ENCODE measurements at places on chromosomes 4 and X.

GRCh38 chr4:74624351-74625151 lies 169.8 kb downstream of the BTC start:
- peak; percentile 96 for DNase-seq

- DNase-seq = no peak
Measured at GRCh38 chrX:15721911-15722310, 16.2 kb upstream of the CA5B start.

- no peak for DNase-seq
Measured at GRCh38 chr4:40769266-40769665, 19.5 kb downstream of the NSUN7 start.

- no peak for DNase-seq
Measured at GRCh38 chr4:150131581-150132228, 53.5 kb downstream of the DCLK2 start.

DNA sequence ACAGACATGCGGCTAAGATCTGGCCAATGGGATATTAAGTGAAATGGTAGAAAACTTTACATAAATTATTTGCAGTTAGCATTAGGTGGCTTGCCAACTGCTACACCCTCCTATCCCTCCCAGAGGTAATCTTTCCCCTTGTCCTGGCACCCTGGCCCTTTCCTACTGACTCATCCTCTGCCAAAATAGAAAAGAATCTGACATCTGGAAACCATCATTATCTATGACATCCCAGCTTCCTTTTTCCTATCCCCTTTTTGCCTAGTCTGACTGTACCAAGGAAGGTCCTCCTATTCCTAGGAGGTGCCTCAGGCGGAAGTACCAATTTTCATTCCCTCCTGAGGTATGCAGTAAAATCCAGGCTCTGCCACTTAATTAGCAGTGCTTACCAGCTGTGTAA lies 163.6 kb upstream of the KLF3 start:
- no peak for DNase-seq

GRCh38 chrX:18941896-18942295 lies 42.0 kb downstream of the PHKA2 start:
- no peak for DNase-seq

GRCh38 chr4:185735866-185736400 lies 76.1 kb downstream of the SORBS2 start:
- DNase-seq = no peak

GRCh38 chr4:8350352-8350751 lies 80.8 kb downstream of the HTRA3 start:
- no peak for DNase-seq

GRCh38 chr4:118762730-118763477 lies 73.0 kb downstream of the SEC24D start:
- DNase-seq = no peak

DNA sequence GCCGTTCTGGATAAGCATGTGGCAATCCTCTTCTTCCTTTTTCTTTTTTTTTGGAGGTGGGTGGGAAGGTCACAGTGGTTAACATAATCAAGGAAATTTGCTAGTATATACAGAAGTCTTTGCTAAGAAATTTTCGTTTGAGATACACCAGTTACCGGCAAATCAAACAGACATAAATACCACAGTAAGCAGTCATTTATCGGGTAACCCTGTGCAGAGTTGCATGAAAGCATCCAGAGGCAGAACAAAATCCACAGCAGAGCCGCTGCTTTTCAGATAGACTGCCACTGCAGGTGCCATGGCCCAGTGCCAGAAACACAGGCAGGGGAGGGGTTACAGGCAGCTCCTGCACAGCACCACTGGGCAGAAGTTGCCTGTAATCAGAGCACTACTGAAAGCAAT lies 179.1 kb upstream of the MAB21L2 start:
- no peak for DNase-seq

- no peak for DNase-seq
Measured at GRCh38 chr4:134567461-134567860, 365.9 kb upstream of the PABPC4L start.

DNA sequence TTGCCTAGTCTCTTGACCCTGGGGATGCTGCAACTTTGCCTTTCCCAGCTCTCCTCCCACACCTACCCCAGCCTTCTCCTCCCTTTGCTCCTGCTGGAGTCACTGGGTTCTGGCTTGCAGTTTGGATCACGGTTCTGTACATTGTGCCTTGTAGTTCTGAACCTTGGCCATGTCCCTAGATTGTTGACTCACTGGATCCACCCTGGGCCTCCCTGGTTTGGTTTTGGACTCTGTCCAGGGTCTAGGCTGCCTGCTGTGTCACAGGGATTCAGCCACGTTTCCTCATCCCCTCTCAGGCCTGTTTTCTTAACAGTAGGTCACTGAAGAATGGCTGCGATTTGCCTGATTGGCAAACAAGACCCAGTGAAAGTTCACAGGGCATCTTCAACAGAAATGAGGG lies 11.5 kb upstream of the GABRE start:
- no peak for DNase-seq

Data from Caki2 (cell line).